ENCODE measurements at places on chromosomes 11 and 22.

- DNase-seq: no peak
These were observed 87.7 kb upstream of the BIRC3 start for GRCh38 chr11:102229510-102230123.

GRCh38 chr22:30421695-30422480 is 3.7 kb upstream of the MTFP1 start:
- DNase-seq: no peak

- DNase-seq: no peak
These were observed 710.8 kb downstream of the OPCML start for GRCh38 chr11:132821499-132821898.

DNA sequence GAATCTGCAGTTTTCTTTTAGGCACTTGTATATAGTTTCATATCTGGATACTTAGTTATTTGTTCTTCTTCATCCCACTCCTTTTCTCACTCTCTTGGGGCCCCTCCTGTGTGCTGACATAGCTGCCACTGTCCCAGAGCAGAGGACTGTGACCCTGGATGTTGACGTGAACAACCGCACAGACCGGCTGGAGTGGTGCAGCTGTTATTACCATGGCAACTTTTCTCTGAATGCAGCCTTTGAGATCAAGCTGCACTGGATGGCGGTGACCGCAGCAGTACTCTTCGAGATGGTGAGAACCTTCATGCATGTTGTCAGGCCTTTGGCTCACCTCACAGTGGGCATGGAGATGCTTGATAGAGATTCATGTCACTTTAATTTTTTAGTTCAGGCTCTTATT is 50.9 kb upstream of the YWHAH start:
- DNase-seq: no peak

DNA sequence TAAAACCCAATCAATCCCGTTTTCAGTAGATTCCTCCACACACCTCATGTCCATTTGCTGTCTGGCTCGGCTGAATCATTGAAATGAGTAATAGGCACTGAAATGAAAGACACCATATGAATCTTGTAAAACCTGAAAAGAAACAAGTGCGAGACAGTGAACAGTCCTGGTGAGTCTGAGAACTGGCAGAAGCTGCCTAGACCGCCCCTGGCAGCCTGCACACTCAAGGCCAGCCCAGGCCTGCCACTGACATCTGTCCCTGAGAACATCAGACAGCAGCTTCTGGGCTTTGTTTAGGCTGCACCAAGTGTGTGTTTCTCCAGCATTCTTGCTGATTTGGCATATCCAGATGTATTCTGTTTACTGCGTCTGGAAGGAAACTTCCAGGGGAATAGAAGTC is 44.8 kb downstream of the ENDOD1 start:
- no peak for DNase-seq

GRCh38 chr22:39580795-39581194 is 10.2 kb downstream of the CACNA1I start:
- DNase-seq: no peak

DNA sequence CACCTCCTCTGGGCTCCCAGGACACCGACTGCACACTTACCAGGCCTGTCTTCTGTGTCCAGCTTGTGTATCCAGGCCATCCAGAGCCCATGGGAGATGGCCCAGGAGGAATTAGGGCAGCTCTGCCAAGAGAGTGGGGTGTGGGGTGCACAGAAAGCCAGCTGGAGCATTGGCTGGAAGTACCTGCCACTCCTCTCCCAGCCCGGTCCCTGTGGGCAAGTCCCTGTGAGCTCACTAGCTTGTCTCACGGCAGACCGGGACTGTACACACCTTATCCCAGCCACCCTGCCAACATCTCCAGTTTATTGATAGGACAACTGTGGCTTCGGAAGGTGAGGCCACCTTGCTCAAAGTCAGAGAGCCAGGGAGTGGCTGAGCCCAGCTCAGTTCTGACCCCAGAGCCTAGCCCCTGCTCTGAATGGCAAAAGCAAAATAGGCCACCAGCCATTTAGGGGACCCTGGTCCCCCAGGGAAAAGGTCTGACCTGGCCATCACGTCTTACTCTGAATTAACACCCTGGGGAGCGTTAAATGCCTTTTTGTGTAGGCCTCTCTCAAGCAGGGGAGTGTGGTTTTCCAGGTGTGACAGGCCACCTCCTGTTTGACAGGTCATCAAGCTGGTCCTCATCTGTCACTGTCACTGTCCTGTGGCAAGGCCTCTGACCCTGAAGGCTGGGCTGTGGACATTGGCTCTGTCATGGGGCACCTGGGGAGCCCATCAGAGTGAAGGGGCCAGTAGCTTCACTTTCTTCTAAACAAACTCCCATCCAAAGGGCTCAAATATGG is 15.1 kb downstream of the UQCR10 start:
- no peak for DNase-seq

DNA sequence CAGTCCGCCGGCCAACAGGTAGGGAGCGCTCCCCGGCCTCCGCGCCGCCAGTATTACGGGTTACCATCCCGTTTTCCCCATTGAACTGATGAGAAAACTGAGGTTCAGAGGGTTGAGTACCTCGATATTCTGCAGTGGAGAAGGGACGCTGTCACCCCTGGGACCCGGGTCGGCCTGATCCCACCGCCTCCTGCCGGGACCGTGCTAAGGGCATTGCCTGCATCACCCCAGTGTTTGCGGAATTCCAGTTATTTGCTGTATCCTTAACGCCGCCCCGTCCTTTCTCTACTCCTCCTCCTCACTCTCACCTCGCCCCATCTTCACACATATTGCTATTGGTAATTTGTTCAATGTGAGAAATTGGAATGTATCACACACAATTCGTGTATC is 370 bp upstream of the A4GALT start:
- DNase-seq: no peak

GRCh38 chr11:60498399-60498798 is 5.8 kb downstream of the MS4A12 start:
- DNase-seq: no peak

DNA sequence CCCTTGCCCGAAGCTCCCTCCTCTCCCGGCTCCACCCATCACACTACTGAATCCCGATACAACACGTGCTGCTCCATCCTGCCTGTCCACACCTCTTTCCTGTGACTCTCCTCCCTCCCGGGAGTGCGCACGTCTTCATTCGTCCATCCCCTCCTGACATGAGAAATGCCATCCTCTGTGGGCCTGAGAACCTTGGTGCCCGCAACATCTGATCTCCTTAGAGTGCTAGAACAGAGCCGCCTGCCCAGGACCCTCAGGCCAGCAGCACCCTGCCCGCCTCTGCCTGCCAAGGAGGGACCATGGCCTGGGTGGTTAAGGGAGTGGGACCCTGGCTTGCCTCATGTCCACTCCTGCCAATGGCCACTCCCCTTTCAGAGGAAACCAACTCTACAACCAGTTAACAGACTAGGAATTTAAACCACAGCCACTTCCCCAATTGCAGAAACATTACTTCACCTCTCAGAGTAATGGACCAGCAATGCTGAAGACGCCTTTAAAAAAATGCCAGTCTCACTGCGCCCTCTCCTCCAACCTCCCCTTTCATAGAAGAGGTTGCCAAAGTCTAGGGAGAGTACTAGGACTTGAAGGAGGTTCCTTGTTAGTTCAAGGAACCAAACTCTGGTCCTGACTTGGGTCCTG is 466.3 kb downstream of the OPCML start:
- DNase-seq: no peak

GRCh38 chr22:50695421-50696250 is 23.0 kb downstream of the SHANK3 start:
- no peak for DNase-seq

- no peak for DNase-seq
These were observed 120.6 kb downstream of the PDE3B start for GRCh38 chr11:14764179-14764578.

DNA sequence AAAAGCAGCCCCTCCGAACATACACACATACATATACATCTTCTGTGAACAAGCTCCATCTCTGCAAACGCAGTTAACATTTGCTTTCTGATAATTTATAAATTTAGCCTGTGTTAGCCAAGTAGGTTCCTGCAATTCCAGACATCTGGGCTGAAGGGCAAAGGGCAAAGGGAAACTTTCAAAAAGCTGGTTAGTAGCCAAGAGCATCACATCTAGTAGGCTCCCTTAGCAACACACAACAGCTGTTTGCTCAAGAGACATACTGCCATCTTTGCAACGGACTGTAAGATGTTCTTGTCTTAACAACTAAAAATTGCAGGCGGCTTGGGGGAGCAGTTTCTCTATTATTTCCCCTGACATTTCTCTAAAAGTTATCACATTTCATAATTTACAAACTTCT is 134.9 kb downstream of the RBFOX2 start:
- DNase-seq: no peak

GRCh38 chr11:27697679-27698275 is 2.5 kb downstream of the BDNF start:
- no peak for DNase-seq

Measured in activated naive CD8-positive, alpha-beta T cell treated with anti-CD3 and anti-CD28 coated beads, Interleukin-2, amount 10 ng/mL, durations not matched to agents 7 days and 5 days (primary cell).